Dorsolateral prefrontal cortex (tissue), 122 donors: ENCODE measurements at places on chromosomes 11 and 22. TPM values are rescaled to one million over a fixed set of nuclear protein-coding genes. Genes with fewer than 3 reads are reported as not detected.
A peak's percentile ranks its signal among the peaks of the same experiment; 100 is the strongest.

- no peak for DNase-seq
Measured at GRCh38 chr11:79087238-79087960, 353.4 kb downstream of the TENM4 start.

The WT1 gene
- not detected for total RNA-seq

DNA sequence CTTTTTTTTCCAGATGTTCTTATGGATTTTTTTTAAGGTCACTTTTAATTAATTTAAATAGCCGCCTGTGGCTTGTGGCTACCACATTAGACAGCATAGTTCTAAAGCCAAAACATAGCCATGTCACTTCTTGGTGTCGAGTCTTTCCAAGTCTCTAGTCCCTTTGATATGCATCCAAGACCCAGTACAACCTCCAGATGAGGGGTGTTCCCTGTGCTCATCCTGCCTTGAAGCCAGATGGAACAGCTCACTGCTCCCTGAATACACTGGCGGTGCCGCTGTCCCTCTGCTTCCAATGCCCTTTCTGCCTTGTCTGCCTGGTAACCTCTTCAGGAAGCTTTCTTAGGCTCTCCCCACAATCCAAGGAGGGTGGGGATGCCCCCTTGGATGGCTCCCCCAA is 338.0 kb downstream of the TENM4 start:
- DNase-seq: no peak

DNA sequence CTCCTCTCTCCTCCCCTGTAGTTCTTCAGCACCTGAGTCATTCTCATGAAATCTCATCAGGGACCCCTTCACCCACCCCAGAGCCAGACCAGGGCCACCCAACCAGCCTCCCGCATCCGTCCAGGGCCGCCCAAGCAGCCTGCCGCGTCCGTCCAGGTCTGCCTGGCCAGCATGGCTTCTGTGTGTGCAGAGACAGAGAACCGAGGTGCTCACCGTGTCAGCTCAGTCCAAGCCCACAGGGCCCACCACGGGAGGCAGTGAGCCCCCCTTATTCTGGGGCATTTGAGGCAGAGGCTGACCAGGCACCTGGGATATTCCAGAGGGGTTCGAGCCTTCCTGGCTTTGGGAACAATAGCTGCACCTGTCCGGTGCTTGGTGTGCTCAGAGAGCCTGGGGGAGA is 1117.3 kb downstream of the BRD1 start:
- peak; percentile 35 for DNase-seq

- no peak for DNase-seq
Measured at GRCh38 chr22:24376586-24376985, 50.8 kb upstream of the ADORA2A start.

DNA sequence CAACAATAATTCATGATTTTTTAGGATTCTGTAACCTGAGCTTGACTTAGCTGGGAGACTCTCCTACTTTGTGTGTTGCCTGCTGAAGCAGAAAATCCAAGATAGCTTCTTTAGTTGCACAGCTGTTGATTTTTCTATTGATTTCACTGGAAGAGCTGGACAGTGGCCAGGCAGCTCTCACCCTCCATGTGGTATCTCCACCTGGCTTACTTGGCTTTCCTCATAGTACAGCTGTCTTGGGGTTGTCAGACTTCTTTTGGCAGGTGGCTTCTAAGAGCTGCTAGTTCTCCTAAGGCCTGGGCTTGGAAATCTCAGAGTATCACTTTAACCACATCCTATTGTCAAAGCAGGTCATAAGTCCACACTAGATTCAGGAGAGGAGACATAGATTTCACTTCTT is 130.8 kb upstream of the SPON1 start:
- DNase-seq: no peak

The NUP160 gene
- 29.8 TPM for total RNA-seq

DNA sequence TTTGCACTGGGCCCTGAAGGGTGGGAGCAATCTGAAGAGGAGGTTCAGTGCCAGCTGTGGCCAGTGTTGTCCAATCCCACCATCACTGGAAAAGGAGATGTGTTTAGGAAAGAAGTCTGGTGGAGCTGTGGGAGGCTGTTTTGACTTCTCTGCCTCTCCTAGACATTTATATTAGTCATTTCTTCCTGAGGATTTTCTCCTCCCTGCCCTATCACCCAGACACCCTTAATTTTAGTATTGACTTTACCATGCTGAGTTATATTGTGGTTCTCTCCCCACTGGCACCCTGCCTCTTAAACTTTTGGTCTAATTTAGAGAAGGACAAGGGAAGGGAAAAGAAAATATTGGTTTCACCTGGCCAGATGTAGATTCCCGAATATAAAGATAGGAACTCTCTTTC is 159.1 kb downstream of the WNT11 start:
- no peak for DNase-seq

- no peak for DNase-seq
Measured at GRCh38 chr11:100719809-100720221, 32.7 kb downstream of the ARHGAP42 start.

DNA sequence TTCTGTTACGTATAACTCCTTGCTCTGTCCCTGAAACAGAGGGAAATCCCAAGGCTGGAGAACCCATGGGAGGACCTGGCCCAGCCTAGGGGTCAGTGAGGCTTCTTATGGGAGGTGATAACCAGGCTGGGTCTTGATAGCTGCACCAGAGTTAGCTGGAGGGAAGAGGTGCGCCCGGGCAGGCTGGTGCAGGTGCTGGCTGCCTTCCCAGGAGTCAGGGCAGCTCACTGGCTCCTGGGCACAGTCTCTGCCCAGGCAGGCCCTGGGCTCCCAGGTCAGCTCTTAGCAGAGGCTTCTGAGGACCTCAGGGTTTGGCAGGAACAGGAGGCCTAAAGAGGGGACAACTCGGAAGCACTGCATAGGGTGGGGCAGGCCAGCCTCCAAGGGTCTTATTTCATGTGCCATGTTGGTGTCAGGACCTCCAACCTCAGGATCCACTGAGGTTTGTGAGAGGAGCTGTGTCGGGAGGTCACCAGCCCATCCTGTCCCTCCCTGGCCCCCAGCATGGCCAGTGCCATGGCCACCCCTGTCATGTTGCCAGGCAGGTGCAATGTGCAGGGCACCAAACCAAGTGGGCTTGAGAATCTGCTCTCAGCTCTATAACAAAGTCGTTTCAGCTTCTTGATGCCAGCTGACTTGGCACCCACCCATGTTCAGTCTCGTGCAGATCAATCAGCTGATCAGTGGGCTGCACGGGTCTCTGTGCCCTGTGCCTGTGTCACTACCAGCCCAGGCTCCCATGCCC is 20.5 kb upstream of the CELSR1 start:
- DNase-seq: no peak

DNA sequence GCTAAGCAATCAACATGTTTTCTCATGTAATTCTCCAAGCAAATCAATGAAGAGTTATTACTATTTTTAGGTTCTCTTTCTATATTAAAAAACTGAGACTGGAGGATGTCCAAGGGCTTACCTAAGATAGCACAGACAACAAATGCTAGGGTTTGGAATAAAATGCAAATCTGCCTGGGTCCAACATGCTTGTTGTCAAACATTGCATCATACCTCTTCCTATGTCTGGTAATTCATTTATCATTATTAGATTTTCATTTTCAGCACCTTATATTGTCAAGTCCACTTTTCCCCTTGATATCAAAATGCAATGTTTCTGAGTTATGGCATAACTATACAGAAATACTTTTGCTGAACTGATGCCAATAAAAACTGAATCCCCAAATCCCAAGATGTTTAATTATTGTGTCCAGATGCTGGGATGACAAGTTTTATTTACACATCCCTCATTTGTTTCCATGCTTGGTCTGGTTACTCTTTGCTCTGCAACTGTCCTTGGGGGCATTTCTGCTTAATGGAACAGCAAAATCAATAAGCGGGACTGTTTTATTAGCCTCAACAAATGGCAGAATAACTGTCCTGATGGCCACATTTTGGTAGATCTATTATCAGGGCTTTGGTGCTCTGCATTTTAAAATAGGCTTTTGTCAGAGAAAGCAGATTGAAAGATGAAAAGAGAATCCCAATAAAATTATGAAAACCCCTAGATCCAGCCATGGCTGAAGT is 86.0 kb downstream of the C11orf87 start:
- DNase-seq: no peak
